ENCODE measurements at places on chromosomes 1 and 21.

GRCh38 chr21:35819134-35819533 lies 241.2 kb downstream of the SETD4 start:
- no peak for DNase-seq
- no peaks in the 10 kb centered on the region for H3K4me1 ChIP-seq
- H3K27ac ChIP-seq: no peak overlapping the region
- H3K4me3 ChIP-seq: no peak overlapping the region
- peaks cover 15% of the 10 kb centered on the region for H3K27me3 ChIP-seq
- no peaks in the 10 kb centered on the region for H3K36me3 ChIP-seq

GRCh38 chr1:44848456-44849181 lies 5.6 kb upstream of the PTCH2 start:
- H3K4me1 ChIP-seq: peaks cover 20% of the 10 kb centered on the region
- no peak overlapping the region for H3K4me3 ChIP-seq
- DNase-seq: no peak
- peaks cover 5% of the 10 kb centered on the region for H3K27me3 ChIP-seq

GRCh38 chr1:184387069-184387475 lies 243 bp downstream of the C1orf21 start:
- DNase-seq: no peak
- peak overlapping the region; percentile 82 for H3K4me3 ChIP-seq
- H3K27ac ChIP-seq: no peak overlapping the region
- H3K36me3 ChIP-seq: no peaks in the 10 kb centered on the region
- peaks cover 16% of the 10 kb centered on the region for H3K4me1 ChIP-seq

DNA sequence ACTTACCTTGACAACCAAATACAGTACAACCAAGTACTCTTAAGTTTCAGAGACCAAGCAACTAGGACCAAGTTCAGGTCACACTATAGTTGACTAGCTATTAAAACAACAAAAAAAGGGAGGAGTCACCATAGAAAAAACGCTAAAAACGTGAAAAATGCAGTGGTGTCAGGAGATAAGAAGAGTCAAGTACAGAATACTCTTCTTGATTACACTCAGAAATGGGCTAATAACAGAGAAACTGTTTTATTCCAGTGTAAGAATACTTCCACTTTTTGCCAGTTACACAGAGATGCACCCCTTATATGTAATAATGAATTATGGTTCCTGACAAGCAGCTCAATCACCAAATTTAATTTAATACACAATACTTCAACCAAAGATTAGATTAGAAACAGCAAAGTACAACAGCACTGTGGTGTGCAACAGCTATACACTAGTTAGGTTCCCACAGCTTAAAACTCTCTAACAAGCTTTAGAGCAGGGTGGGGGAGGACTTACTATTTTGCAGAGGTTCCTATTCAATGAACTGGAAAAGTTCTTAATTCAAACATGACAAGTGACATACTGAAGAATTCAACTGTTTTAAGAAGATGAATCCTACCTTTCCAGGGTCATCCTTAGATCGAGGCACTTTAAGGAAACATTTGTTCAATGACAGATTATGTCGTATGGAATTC lies 70.4 kb downstream of the FOXJ3 start:
- DNase-seq: no peak
- H3K27ac ChIP-seq: no peak overlapping the region
- peaks cover 71% of the 10 kb centered on the region for H3K4me1 ChIP-seq
- peaks cover 75% of the 10 kb centered on the region for H3K36me3 ChIP-seq
- H3K27me3 ChIP-seq: no peaks in the 10 kb centered on the region
- no peak overlapping the region for H3K4me3 ChIP-seq

DNA sequence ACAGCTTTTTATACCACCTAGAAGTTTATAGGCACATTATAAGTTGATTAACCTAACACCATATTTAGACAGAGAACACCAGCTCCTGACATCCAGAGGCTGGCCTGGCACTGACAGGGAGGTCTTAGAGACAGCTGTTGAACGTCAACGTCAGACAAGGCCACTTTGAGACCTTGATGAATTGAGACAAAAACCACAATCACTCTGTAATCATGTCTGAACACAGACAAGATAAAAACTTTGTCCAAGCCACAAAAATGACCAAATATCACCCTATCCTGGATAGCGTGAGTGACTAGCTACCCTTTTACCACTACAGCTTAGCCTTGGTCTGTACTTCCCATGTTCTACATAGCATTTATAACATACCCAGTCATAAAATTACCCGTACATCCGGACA lies 403.6 kb upstream of the CHRM3 start:
- DNase-seq: no peak
- no peak overlapping the region for H3K27ac ChIP-seq
- no peaks in the 10 kb centered on the region for H3K4me1 ChIP-seq
- H3K27me3 ChIP-seq: no peaks in the 10 kb centered on the region

DNA sequence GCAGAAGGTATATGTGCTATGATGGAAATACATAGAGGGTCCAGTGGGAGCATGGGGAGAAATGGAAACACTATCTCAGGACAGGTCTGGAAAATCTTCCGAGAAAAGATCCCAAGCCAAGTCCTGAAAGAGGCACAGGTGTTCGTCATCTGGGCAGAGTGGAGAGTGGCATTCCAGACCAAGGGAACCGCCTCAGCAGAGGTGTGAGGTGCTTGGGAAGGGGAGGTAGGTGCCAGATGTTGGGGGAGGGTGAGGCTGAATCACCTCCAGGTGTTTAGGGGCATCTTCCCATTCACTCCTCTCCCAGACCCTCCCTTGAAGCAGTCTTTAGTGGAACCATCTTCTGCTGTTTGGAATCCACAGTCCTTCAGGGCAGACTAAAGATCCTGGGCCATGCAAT lies 23.5 kb upstream of the LRRN2 start:
- H3K4me3 ChIP-seq: no peak overlapping the region
- H3K27ac ChIP-seq: no peak overlapping the region
- peaks cover 34% of the 10 kb centered on the region for H3K27me3 ChIP-seq
- no peak for DNase-seq
- peaks cover 18% of the 10 kb centered on the region for H3K4me1 ChIP-seq
- no peaks in the 10 kb centered on the region for H3K36me3 ChIP-seq

Measured in activated T-cell treated with anti-CD3 and anti-CD28 coated beads, Interleukin-2, amount 50 U/mL, for 24 hours (primary cell).